Activated CD4-positive, CD25-positive, alpha-beta regulatory T cell treated with anti-CD3 and anti-CD28 coated beads, Interleukin-2, amount 50 U/mL, for 24 hours (primary cell): ENCODE measurements at places on chromosomes 2 and 18.

- ATAC-seq = peak; percentile 56
Measured at GRCh38 chr18:63299837-63300745, 19.5 kb downstream of the BCL2 start.

GRCh38 chr2:158701101-158701500 lies 94.0 kb upstream of the DAPL1 start:
- no peak for ATAC-seq

- no peak for ATAC-seq
Measured at GRCh38 chr2:4908461-4908860, 783.7 kb upstream of the SOX11 start.

GRCh38 chr18:48358868-48359267 lies 50.3 kb downstream of the ZBTB7C start:
- ATAC-seq = no peak

- no peak for ATAC-seq
Measured at GRCh38 chr18:56062931-56063330, 474.9 kb upstream of the TCF4 start.

DNA sequence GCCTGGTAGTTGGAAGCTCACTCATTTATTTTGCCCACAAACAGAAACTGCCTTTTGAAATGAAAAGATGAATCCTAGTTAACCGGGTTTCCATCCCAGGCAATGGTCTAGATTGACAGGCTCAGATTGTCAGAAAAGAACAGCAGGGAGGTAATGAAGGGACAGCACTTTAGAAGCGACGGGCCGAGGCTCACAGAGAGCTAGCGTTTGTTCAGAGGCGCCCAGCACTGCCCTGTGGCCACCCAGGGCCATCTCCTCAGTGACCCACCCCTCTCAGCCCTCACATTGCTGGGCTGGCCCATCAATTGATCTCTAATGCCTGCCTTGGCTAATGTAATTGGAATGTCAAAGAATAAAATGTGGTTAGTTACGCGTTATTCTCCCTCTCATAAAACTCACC lies 304.8 kb downstream of the CDCA7 start:
- no peak for ATAC-seq

GRCh38 chr2:50746526-50746925 lies 285.4 kb downstream of the NRXN1 start:
- no peak for ATAC-seq

DNA sequence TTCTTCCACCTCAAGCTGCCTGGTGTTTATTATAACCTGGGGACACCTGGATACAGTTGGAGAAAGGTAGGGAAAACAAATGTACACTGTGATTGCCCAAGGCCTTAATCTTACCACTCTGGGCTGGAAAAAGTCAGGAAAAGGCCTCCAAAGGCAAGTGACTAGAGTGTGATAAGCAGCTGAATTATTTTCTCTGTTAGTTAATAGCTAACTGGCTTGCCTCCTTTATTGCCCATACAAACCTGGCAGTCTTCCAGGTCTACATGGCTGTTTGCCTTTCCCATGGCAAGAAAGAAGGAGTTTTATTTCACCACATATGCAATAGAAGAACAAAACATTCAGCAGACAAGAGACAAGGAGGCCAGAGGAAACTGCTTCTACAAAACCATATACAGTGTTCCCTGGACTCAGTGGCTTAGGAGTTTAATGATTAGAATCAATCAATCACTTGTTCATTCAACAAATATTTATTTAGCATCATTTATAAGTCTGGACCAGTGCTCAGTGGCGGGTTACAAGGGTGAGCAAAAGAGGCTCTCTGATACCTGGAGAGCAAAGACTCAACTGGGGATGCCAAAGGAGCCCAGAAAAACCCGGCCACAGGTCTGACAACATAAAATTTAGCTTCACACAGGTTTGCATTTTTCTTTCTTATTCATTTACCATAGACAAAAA lies 27.5 kb upstream of the SUCLG1 start:
- ATAC-seq = no peak

- ATAC-seq = no peak
Measured at GRCh38 chr2:113879457-113879856, 10.4 kb upstream of the ACTR3 start.

GRCh38 chr2:172429301-172429968 lies 2.0 kb downstream of the ITGA6 start:
- ATAC-seq = no peak

- peak; percentile 95 for ATAC-seq
Measured at GRCh38 chr2:230582851-230583283, 129.8 kb upstream of the CAB39 start.

GRCh38 chr18:49819823-49820671 lies 6.7 kb upstream of the ACAA2 start:
- peak; percentile 70 for ATAC-seq

GRCh38 chr2:151228847-151229512 lies 32.7 kb downstream of the RBM43 start:
- ATAC-seq = no peak

GRCh38 chr18:3585656-3586509 lies 135.9 kb downstream of the TGIF1 start:
- peak; percentile 75 for ATAC-seq

DNA sequence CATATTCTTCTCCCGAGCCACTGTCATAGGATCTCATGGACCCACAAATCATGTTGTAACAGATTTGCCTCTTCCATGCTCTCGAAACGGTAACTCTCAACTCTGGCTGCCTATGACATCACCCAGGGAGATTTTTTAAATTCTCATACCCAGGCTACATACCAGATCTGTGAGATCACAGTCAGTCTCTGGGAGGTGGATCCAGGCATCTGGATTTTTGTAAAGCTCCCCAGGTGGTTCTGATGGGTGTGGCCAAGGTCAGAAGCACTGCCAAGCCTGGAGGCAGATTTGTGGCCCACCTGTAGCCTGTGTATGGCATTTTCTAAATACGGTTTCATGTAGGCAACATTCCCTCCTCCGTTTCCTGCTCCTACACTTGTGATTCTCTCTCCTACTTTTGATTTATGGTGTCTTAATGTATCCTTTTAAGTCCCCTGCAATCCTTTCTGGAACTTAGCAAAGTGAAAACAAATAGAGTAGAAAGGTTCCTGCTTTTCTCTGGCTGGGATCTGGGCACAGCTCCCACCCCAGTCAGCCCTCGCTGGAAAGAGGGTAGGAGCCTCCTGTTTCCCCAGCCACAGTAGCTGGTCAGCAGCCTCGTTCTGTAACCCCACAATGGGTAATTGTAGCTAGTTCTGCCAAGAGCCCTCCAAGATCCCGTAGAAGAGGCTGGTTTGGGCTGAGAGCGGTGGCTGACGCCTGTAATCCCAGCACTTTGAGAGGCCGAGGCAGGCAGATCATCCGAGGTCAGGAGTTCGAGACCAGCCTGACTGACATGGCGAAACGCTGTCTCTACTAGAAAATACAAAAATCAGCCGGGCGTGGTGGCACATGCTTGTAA lies 96.2 kb downstream of the KLHL29 start:
- ATAC-seq = no peak

- peak; percentile 80 for ATAC-seq
Measured at GRCh38 chr2:46984642-46985476, 69.3 kb upstream of the MCFD2 start.

GRCh38 chr2:195333869-195334268 lies 323.2 kb upstream of the SLC39A10 start:
- ATAC-seq = no peak

GRCh38 chr18:22314001-22314400 lies 103.7 kb downstream of the CTAGE1 start:
- no peak for ATAC-seq

GRCh38 chr2:30106543-30106942 lies 40.3 kb upstream of the YPEL5 start:
- ATAC-seq = no peak

- no peak for ATAC-seq
Measured at GRCh38 chr2:24011250-24012104, 1.6 kb downstream of the MFSD2B start.

- ATAC-seq = no peak
Measured at GRCh38 chr2:48874282-48874681, 118.8 kb upstream of the LHCGR start.

- ATAC-seq = no peak
Measured at GRCh38 chr2:111912547-111912946, 14.1 kb downstream of the MERTK start.

- ATAC-seq = no peak
Measured at GRCh38 chr2:73736378-73736777, 767 bp downstream of the TPRKB start.

GRCh38 chr2:118312969-118313756 lies 224.9 kb downstream of the INSIG2 start:
- no peak for ATAC-seq

DNA sequence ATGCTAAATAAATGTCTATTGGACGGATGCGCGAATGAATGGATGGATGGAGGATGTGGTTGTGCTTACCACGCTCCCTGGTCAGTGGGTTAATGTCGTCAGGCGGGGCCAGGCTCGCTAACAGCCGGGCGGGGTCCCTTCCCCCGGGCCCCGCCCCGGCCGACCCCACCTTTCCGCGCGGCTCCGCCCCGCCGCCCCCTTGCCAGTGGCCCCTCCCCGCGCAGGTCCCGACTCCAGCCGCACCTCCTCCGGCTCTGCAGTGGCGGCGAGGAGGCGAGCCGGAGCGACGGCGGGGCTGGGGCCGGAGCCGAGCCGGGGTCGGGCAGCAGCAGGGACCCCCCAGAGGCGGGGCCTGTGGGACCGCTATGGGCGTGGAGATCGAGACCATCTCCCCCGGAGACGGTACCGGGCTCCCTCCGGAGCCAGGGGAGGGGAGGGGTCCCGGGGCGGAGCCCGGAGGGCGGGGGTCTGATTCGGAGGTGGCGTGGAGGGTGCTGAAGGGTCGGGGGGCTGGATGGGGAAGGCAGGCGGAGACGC lies at the start of gene FKBP1B:
TSS of gene FKBP1B (plus strand) at position 257 of the 537 bp plus-strand sequence. CDS start at position 366, 109 bp downstream.
- no peak for ATAC-seq

DNA sequence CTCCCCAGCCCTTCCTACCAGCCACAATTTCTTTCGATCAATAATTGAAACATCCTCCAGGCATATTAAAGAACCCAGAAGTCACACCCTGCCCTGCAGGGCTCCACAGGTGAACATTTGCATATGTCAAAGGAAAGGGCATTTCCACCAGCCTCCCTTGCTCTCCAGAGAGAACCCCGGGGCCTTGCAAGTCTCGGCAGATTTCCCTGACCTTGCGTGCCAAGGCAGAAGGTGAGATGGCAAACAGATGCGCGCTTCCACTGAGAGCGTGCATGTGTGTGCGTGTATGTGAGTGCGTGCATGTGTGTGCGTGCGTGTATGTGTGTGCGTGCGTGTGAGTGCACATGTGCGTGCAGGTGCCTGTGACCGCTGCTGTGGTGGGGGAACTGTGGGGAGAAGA lies 120.3 kb downstream of the INO80D start:
- no peak for ATAC-seq

GRCh38 chr18:2478662-2479061 lies 92.6 kb downstream of the METTL4 start:
- ATAC-seq = no peak

DNA sequence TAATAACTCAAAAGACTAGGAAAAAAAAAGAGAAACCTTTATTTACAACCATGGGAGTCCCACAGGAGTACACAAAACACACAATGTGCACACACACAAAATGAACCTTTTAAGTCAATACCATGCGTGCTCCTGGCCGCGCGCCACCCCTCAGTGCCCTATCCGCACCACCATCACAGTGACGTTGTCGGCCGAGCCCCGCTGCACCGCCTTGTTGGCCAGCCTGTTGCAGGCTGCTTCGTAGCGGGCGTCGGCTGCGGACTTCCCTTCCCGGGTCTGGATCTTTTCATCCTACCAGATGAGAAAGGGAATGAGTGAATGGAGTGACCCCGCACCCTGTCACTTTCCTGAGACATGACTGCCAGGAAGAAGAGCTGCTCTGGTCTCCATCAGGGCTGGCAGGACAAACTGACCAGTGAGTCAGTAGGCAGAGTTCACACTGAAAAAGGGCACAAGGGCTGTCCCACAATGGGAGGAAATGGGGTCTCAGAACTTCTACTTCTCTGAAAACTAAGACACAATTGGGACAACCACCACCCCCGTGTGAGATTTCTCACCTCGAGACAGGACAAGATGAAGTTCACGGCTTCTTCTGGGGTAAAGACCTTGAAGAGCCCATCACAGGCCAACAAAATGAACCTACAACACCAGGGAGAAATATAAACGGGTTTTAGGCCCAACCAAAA lies 11.8 kb downstream of the ERFE start:
- no peak for ATAC-seq

DNA sequence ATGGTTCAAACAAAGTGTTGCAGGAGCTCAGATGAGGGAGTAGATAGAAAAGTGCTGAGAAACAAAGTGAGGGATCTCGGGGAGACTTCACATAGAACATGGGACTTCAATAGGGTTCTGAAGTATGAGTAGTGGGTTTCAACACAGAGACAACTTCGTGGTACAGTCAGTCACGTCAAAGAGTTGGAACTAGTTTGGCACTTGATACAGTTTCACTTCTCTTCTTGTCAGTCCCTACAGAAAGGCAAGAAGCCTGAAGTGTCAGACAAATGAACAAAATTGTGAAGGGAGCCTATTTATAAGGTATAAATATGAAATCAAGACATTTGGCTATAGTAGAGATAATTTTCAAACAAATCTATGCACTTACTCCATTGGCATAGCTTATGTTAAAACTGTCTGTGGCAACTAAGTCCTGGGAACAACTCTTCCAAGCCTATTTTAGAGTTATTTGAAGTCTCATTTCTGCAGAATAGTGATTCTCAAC lies 338.0 kb downstream of the TDRD15 start:
- ATAC-seq = no peak

- no peak for ATAC-seq
Measured at GRCh38 chr2:138030459-138030858, 66.2 kb downstream of the HNMT start.

- no peak for ATAC-seq
Measured at GRCh38 chr18:37304012-37304680, 261.5 kb downstream of the CELF4 start.

- ATAC-seq = no peak
Measured at GRCh38 chr2:200357845-200358244, 51.4 kb downstream of the SPATS2L start.

DNA sequence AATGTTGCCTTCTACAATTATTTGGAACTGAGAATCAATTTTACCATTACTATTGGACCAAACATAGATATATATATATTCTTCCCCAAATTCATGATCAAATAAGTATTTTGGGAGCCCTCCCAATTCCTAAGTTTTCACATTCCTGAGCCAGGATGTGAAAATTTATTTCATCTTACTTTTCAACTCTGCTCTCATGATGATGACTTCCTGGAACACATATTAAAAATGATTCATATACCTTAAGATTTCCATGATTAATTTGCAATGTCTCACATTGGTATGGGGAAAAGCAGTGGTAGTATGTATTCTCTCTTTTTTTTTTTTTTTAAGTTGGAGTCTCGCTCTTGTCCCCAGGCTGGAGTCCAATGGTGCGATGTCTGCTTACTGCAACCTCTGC lies 596.1 kb upstream of the ZEB2 start:
- no peak for ATAC-seq

DNA sequence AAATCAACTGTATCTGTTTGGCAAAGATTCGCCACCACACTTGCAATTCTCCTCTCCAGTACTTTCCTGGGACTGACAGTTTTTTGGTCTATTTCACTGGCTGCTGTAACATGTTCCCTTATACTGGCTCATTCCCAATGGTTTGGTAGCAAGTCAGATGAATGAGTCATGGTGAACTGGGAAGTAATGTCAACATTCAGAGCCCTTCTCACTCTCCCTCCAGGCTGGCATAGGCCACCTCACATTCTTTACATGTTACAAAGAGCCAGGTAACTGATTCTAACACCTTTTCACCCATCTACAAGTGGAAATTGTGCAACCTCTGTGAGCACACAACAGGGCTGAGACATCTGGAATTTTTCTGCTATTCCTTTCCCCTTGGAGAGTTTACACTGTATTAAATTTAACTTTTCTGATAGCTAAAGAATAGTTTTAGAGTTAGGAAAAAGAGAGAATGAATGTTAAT lies 111.3 kb upstream of the TLK1 start:
- ATAC-seq = no peak
